ENCODE measurements at places on chromosomes 4 and X. TPM values are rescaled to one million over a fixed set of nuclear protein-coding genes. Genes with fewer than 3 reads are reported as not detected.
A peak's percentile ranks its signal among the peaks of the same experiment; 100 is the strongest.

- DNase-seq = peak; percentile 20
Measured at GRCh38 chr4:163895378-163896005, 401.0 kb downstream of the TMA16 start.

Gene CLIC2
- 0.40 TPM for total RNA-seq

Gene MAOA
- total RNA-seq = 16.8 TPM

GRCh38 chr4:5905714-5906113, 12.8 kb upstream of the CRMP1 start:
- DNase-seq = no peak

Gene MAN2B2
- total RNA-seq = 16.5 TPM

Gene FAAH2
- 10.3 TPM for total RNA-seq

GRCh38 chr4:22486276-22486675, 29.6 kb downstream of the ADGRA3 start:
- no peak for DNase-seq

DNA sequence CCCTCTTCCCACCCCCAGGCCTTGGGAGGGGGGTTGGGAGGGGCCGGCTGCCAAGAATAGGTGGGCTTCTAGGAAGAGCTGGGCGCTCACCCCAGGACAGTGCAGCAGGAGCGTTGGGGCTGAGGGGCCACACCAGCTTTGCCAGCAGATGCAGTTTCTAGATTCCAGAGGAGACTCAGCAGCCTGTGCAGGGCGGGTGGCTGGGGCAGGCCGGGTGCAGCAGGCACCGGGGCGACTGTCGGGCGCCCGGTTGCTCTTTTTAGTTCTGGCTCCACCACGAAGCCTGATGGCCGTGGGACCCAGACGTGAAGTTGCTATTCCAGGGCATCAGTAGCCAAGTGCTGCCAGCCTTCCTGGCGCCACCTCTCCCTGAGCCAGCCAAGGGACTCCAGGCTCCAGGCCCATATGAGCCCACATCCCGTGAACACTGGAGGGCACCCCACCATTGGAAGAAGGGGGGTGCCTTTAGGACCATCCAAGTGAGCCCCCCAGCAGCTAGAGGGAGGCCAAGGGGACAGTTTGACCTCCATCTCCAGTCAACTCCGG, 5.8 kb downstream of the SSR4 start:
- no peak for DNase-seq

Gene UGT2B17
- total RNA-seq = not detected

- DNase-seq = no peak
Measured at GRCh38 chr4:5470318-5471198, 237.8 kb downstream of the EVC2 start.

DNA sequence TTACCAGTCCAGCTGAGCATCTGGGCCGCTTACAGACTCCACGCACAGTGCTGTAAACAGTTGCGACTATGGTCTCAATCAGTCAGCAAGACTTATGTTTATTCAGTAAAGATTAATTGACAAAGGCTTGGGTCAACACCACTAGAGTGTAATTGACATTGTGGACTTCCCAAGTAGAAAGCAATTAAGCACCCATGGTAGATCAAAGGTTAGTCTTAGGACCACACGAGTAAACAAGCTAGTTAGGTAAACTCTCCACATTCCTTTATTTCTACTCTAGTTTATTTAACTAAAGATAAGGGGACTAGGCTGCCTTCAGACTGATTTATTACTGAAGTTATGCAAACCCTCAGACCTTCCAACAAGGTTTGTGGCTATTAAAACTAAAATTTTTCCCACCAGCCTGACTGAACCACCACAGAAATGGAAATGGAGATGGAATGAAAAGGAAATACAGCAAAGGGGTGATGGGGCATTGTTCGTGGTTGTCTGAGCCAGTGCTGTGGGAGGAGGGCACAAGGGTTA, 44.2 kb downstream of the MTHFD2L start:
- no peak for DNase-seq

- no peak for DNase-seq
Measured at GRCh38 chr4:40493160-40493559, 136.5 kb downstream of the RBM47 start.

DNA sequence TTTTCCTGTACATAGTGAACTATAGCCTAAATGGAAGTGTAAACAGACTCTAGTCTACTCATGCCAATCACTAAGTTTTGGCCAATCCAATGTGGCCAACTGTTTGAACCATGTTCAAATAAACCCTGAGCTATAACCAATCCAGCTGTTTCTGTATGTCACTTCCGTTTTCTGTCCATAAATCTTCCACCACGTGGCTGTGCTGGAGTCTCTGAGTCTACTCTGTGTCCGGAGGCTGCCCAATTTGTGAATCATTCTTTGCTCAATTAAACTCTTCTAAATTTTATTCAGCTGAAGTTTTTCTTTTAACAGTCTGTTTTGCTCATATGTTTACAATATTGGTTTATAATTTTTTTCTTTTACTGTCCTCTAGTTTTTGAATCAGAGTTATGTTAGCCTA, 112.3 kb upstream of the BANK1 start:
- no peak for DNase-seq

Gene ASMTL
- total RNA-seq = 67.4 TPM

Gene VSIG4
- not detected for total RNA-seq

Gene PFKFB1
- total RNA-seq = 0.59 TPM

GRCh38 chr4:13349096-13349495, 135.0 kb downstream of the RAB28 start:
- DNase-seq = no peak

DNA sequence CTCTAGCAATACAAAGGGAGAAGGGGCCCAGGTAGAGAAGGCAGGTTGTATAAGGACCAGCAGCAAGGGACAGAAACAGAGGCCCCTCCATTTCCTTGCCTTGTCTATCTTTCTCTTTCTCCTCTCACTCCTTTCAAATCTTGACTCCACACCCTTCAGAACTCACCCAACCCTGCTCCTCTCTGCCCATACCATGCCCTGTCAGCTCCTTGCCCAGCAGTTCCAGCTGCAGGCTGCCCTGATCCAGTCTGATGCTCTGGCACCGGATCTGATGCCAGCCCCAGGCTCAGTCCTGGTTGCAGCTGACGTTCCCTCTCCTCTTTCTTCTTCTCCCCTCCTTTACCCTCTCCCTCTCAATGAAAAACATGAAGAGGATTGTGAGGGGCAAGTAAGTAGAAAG, 291.2 kb downstream of the FBXW7 start:
- no peak for DNase-seq

Gene SMR3A
- total RNA-seq = not detected

GRCh38 chrX:44314259-44314734, 29.2 kb downstream of the EFHC2 start:
- DNase-seq = no peak

- DNase-seq = no peak
Measured at GRCh38 chr4:113524096-113524495, 237.4 kb downstream of the CAMK2D start.

GRCh38 chr4:2662598-2662997, 93.5 kb downstream of the TNIP2 start:
- no peak for DNase-seq

GRCh38 chr4:1051472-1051871, 40.0 kb downstream of the FGFRL1 start:
- no peak for DNase-seq

DNA sequence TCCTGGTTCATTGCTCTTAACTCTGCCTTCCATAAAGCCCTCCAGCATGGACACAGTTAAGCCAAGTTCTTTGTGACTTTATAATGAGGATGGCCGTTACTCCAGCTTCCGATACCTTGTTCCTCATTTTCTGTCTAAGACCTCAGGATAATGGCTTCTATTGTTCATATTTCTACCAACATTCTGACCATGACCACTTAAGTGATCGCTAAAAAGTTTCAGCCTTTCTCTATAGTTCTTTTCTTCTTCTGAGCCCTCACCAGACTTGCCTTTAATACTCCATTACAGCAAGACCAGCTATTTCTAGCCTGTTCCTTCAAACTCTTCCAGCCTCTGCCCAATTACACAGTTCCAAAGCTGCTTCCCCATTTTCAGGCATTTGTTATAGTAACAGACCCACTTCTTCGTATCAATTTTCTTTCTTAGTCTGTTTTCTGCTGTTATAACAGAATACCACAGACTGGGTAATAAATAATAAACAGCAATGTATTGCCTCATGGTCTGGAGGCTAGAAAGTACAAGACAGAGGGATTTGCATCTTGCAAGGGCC, 12.3 kb downstream of the RNF175 start:
- no peak for DNase-seq

Gene VBP1
- 89.7 TPM for total RNA-seq

Gene DUX4
- total RNA-seq = not detected

DNA sequence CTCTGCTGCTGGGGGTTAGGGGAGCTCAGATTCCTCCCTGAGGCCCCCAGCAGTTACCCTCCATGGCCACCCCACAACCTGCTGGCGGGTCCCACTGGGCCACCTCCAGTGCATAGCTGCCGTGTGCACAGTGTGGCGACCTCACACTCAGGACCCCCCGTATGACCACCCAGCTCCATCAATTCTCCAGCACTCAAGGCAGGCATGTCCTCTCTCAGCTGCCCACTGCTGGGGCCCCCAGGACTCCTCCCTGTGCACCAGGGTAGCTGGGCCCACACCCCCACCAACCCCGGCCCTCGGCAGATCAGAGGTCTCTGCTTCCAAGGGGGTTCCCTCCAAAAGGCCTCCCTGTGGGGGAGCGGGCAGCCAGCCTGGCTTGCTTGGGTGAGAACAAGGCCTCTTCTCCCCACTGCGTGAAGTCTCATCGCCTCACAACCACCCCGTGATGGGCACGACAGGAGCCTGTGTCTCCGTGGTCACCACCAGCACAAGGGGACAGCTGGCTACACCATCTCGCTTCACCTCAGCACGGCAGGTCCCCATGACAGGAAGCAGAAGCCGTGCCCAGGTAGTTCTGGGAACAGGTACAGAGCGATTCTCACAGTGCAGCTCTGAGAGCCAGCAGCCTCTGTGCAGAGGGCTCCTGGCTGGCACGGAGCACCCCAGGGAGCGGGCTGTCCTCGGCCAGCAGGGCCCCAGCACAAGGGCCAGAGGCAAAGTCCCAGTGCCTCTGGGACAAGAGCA, 4.6 kb upstream of the HAUS3 start:
- no peak for DNase-seq

GRCh38 chr4:115484479-115484878, 371.1 kb upstream of the NDST4 start:
- DNase-seq = no peak

Gene FREM3
- total RNA-seq = not detected

- DNase-seq = peak; percentile 43
Measured at GRCh38 chrX:76279007-76279406, 106.1 kb downstream of the PBDC1 start.

- DNase-seq = no peak
Measured at GRCh38 chrX:103480526-103480925, 38.8 kb downstream of the RAB40A start.

Gene TLR10
- 0.05 TPM for total RNA-seq

DNA sequence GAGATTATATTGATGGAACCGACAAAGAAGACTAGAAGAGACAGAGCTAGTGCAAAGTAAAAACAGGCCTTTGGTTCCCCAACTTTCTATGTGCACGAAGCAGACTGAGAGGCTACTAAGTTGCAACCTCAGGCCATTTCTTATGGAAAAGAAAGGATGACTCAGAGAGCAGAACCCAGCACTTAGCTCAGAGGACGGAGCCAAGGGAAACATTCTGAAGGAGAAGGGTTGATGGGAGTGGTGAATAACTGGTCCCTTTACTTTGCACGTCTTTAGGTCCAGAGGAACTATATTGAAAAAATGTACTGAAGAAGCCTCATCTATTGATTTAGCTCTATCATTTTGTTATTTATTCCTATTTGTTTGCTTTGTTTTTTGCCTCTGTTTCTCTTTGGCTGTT, 182.1 kb downstream of the CPE start:
- no peak for DNase-seq

GRCh38 chrX:121958886-121959285, 911.5 kb downstream of the GLUD2 start:
- no peak for DNase-seq

Gene MAGEA6
- total RNA-seq = not detected

- no peak for DNase-seq
Measured at GRCh38 chr4:140816806-140817510, 60.8 kb upstream of the TBC1D9 start.

All from activated CD4-positive, alpha-beta memory T cell treated with anti-CD3 and anti-CD28 coated beads for 36 hours (primary cell).